Type B pancreatic cell (in vitro differentiated cells): ENCODE measurements at places on chromosomes 6 and 20.

GRCh38 chr6:141848029-141848890 is 284.5 kb upstream of the GJE1 start:
- H3K27me3 ChIP-seq = no peaks in the 10 kb centered on the region
- DNase-seq = no peak
- H3K4me1 ChIP-seq = no peaks in the 10 kb centered on the region
- H3K4me3 ChIP-seq = no peak overlapping the region
- H3K36me3 ChIP-seq = no peaks in the 10 kb centered on the region

GRCh38 chr20:41592516-41593216 is 25.5 kb downstream of the CHD6 start:
- no peak for DNase-seq
- no peak overlapping the region for H3K27ac ChIP-seq
- H3K36me3 ChIP-seq = peaks cover 38% of the 10 kb centered on the region
- H3K4me3 ChIP-seq = no peak overlapping the region

DNA sequence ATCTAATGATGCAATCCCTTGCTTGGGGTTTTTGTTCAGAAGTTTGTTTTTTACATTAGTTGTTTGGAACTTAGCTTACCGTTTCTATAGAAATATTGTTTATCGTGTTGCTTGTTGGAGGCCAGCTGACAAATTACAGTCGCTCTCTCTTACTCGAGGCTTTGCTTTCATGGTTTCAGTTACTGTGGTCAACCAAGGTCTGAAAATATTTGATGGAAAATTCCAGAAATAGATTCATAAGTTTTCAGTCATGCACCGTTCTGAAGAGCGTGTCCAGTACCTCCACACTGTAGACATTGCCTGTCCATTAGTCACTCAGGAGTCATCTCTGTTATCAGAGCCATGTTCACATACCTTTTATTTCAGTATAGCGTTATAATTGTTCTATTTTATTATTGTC is 47.9 kb downstream of the DEK start:
- peaks cover 50% of the 10 kb centered on the region for H3K36me3 ChIP-seq
- no peaks in the 10 kb centered on the region for H3K27me3 ChIP-seq
- DNase-seq = no peak
- no peak overlapping the region for H3K4me3 ChIP-seq

- no peaks in the 10 kb centered on the region for H3K4me1 ChIP-seq
- H3K4me3 ChIP-seq = no peak overlapping the region
- no peaks in the 10 kb centered on the region for H3K27me3 ChIP-seq
- H3K27ac ChIP-seq = no peak overlapping the region
These were observed 20.6 kb downstream of the ADRM1 start for GRCh38 chr20:62323146-62323979.

DNA sequence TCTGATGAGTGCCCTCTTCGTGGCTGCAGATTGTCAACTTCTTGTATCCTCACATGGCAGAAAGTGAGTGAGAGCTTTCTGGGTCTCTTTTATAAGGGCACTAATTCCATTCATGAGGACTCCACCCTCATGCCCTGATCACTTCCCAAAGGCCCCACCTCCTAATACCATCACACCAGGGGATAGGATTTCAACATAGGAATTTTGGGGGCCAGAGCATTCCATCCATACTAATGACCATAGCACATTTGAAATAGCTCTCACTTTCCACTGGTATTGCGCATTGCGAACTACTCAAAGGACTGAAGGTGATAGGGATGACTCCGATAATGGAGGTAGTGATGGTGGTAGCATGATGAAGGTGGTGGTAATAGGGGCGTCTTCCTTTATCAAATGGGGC is 324.3 kb downstream of the PRL start:
- no peaks in the 10 kb centered on the region for H3K27me3 ChIP-seq
- peaks cover 31% of the 10 kb centered on the region for H3K4me1 ChIP-seq
- H3K4me3 ChIP-seq = no peak overlapping the region
- DNase-seq = no peak

GRCh38 chr6:116461331-116461931 is at the start of gene CALHM6:
Gene CALHM6 (plus strand): TSS chr6:116461375. CDS start chr6:116461930, 555 bp downstream.
- no peak within 1 kb of the TSS for H3K27ac ChIP-seq
- peaks cover 54% of the 10 kb centered on the region for H3K27me3 ChIP-seq
- peaks cover 5% of the 10 kb centered on the region for H3K4me1 ChIP-seq
- no peak for DNase-seq
- peak within 1 kb of the TSS; percentile 72 for H3K4me3 ChIP-seq

DNA sequence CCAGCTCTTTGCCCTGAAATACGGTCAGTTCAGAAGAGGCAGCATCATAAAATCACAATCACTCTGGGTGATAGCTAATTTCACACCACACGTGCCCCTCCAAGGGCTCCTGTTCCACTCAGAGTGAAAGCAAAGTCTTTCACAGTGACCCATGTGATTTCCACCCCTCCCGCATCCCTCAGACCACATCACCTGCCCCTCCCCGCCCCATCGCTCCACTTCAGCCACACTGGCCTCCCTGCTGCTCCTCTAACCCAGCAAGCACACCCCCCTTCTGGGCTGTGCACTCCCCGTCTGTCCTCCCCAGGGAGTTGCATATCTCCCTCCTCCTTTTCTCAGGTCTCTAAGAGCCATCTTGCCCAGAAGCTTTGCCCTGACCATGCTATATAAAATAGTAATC is 74.5 kb downstream of the PSMG4 start:
- no peak for DNase-seq
- H3K4me3 ChIP-seq = no peak overlapping the region
- H3K27ac ChIP-seq = no peak overlapping the region
- peaks cover 44% of the 10 kb centered on the region for H3K4me1 ChIP-seq
